NCI-H1436 treated with DMSO at 0.1 percent for 48 hours (cell line): ENCODE measurements at places on chromosomes 11 and 22.

DNA sequence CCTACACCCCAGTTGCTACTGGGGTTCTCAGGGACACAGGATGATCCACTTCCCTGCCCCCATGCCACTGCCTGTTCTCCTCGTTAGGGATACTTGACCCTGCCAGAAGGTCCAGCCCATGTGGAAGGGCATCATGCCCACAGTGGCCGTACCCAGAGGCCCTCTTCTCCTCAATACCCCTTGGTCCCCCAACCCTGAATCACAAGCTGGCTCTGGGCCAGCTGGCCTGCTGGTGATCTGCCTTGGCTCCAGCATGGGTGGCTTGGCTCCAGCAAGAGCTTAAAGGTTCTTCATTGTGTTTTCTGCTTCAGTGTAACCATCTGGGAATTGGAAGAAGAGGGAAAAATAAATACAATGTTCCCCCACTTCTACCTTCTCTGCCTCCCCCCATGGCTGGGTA lies 11.1 kb upstream of the TPBGL start:
- no peak for DNase-seq

- DNase-seq, result no peak
These were observed 729.4 kb downstream of the METTL15 start for GRCh38 chr11:28837599-28837998.

- no peak for DNase-seq
These were observed 21.0 kb downstream of the LMO1 start for GRCh38 chr11:8242499-8243280.

GRCh38 chr11:118343981-118344515 lies at the start of gene CD3G:
Gene CD3G (plus strand): TSS chr11:118344344. CDS start chr11:118344424, 80 bp downstream.
- DNase-seq, result no peak

- no peak for DNase-seq
These were observed 4.5 kb upstream of the MUC5B start for GRCh38 chr11:1218256-1218787.

- no peak for DNase-seq
These were observed 24.8 kb upstream of the PKNOX2 start for GRCh38 chr11:125139778-125140177.

DNA sequence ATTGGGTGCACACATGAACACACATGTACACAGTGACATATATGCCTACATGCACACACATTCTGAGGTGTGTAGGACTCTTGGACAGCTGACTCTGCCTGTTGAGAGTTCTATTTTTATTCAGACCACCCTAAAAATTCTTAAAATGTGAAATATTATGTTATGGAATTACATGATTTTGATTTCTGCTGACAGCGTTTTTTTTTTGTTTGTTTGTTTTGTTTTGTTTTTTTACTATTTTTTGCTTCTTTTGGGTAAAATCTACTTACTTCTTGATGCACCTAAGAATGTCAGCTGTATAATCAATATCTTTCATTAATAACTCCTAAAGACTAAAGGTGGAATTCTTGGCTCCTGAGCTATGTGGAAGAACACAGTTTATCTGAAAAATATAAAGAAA lies 64.0 kb downstream of the ANO5 start:
- no peak for DNase-seq

DNA sequence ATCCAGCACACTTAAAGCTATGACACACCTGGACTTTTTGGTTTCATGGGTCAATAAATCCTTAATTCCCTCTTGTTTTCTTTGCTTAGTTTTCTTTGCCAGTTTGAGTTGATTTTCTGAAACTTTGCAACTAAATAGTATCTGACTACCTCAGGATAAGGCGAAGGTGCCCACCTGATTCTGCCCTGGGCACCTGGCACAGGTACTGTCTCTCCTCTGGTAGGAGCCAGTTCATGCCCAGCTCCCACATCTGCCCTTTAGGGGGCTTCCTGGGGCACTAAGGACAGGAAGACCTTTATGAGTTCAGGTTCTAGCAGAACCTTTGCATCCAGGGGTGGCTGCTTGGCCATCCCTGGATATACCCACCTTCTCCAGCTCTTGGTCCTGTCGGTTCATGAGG lies 19.6 kb upstream of the KCNJ11 start:
- no peak for DNase-seq

DNA sequence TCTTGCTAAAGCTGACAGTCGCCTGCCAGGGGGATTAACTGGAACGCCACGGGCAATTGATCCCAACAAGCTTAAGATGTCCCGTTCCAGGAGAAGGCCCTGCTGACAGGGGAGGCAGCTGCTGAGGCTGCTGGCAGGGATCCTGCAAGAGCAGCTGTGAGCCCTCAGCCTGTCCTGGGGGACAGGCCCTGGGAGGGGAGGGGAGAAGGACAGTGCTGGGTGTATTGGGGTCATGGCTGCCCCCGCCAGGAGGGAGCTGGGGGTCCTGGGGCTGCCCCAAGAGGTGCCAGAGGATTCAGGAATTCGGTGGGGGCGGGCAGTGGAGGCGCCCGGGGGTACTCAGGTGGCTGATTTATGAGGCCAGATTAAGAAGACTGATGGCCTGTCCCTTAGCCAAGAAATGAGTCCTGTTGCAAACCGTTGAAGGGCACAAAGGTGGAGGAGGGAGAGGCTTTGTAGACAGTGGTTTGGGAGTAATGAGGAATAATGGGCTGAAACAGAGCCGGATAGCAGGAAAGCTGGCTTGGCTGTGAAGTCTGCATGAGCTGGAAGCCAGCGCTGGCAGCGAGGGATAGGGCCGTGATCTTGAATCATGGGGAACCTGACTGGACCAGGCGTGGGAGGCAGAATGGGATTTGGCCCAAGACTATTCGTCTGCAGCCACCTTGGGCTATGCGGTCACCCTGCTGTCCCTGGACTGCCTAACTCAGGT lies 133.5 kb downstream of the CACNA1I start:
- no peak for DNase-seq

DNA sequence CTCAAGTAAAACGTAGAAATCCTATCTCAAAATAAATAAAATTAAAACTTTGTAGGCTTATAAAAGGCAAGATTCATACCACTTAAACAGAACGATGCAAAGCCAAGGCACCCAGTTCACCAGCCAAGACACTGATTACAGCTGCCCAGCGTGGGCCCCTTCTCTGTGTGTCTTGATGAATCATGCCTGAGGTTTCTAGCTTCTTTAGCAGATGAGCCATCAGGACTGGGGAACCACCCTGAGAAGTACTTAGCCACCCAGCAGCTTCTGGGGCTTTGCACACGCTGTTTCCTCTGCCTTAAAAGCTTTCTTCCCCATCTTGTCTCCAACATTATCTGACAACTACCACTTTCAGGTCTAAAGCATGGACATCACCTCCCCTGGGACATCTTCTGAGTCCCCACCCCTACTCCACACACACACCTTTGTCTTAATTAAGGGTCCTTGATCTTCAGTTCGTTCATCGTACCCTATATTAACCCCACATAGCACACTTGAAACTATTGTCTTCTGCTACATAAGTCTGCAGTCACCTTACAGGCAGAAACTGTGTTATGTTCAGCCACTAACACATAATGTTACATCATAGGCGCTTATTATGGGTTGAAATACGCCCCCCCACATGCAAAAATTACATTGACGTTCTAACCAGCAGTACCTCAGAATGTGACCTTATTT lies 8.7 kb upstream of the LAYN start:
- DNase-seq, result no peak

- no peak for DNase-seq
These were observed 587.0 kb downstream of the DLG2 start for GRCh38 chr11:85040166-85040565.

GRCh38 chr22:43226377-43227238 lies 39.7 kb upstream of the TTLL12 start:
- DNase-seq, result no peak

DNA sequence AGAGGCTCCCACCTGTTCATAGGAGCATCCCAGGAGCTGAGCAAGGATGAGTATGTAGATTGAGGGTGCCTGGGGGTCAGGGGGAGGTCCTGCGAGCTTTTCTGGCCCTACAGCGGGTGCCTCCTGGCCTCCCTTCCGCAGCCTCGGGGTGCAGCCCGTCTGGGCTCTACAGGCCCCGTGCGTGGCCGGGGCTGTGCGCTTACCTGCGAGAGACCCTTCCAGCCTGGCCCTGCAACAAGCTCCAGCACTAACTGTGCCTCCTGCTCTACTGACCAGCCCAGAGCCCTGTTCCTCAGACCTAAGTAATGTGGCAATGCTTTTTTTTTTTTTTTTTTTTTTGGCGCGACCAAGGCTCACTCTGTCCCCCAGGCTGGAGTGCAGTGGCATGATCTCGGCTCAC lies 1129.1 kb downstream of the BRD1 start:
- no peak for DNase-seq

- no peak for DNase-seq
These were observed 5.9 kb upstream of the TP53AIP1 start for GRCh38 chr11:128948583-128948982.

GRCh38 chr11:121426476-121427399 lies 25.4 kb upstream of the SORL1 start:
- no peak for DNase-seq

DNA sequence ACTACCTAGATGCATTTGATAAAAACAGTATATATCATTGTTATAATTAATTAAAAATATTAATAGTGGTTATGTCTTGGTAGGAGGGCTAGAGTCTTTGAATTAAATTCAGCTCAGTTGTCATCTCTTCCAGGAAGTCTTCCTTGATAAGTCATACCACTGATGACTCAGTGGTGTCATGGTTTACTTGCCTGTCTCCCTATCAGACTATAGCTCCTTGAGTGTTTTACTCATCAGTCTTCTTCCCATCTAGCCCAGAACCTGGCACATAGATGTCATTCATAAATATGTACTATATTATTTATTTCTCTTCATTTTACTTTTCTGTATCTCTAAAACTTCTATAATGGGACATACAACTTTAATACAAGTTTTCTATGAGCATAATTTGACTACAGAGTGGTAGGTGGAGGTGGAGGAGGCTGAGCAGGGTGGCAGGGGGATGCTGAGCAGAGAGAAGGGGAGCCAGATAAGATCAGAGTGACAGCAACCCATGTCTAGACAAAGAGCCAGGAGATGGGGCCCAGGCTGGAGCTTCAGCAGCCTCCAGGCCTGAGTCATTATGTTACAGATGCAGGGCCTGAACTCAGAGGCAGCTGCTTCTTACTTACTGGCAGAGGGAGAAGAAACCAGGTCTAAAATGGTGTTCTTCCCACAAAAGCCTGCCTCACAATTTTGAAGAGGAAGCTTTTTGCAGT lies 82.3 kb upstream of the PHOX2A start:
- DNase-seq, result no peak

DNA sequence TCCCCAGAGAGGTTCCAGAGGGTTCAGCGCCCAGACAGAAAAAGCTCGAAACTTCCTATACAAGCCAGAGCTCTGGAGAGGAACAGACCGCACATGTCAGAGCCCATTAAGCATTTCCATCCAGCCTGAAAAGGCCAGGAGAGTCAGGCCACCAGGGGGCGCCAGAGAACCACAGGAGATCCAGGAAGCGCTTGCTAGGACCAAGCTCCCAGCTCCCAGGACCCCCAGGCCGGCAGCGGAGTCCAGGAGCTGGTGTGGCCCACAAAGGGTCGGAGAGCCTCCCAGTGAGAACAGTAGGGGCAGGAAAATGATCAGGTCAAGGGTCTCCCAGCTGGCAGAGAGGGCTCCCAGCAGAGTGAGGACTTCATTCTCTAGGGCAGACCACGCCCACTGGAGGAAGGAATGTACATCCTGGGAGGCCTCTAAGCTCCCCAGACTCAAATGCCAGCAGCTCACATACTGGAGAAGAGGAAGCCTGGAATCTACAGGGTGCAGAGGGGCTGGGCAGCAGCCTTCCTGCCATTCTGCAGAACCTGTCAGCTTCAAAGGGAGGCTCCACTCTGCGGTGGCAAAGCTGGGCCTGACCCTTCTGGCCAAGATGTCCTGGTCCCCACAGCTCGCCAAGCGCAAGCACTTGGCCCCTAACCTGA lies 2.1 kb upstream of the MEI1 start:
- peak; percentile 29 for DNase-seq

DNA sequence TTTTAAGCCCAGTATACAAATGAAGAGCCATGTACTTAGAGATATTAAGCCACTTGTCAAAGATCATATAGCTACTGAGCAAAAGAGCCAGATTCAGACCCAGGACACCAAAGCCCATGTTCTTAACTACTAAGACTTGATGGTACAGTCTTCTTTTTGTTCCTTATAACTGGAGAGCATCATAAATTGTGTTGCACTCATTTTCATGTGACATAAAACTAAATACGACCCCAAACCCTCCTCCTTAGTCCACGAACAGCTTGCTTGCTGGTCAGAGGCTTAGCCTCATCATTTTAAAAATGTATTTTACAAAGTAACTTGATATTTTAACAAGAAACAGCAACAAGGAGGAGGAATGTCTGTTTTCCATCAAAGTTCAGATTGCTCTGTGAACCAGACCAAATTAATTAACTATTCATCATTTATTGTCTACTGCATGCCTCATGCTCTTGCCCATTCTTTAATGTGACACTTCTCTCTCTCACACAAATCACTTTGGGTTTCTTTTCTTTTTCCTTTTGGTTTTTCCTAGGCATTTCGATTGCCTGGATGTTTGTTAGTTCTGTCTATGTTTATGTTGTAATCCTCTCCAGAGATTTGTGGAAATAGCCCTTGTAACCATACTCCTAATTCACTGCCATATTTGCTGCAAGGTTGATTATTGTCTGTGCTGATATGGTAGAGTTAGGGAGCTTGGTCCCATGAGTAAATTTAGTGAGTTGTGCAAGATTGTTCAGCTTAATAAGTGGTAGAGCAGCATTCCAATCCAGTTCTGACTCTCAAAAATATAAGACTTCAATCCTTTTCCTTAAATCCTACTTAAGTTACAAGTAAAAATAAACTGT lies 8.4 kb upstream of the ARHGAP20 start:
- no peak for DNase-seq
